Effector memory CD4-positive, alpha-beta T cell (primary cell): ENCODE measurements at places on chromosomes 6 and 20.

DNA sequence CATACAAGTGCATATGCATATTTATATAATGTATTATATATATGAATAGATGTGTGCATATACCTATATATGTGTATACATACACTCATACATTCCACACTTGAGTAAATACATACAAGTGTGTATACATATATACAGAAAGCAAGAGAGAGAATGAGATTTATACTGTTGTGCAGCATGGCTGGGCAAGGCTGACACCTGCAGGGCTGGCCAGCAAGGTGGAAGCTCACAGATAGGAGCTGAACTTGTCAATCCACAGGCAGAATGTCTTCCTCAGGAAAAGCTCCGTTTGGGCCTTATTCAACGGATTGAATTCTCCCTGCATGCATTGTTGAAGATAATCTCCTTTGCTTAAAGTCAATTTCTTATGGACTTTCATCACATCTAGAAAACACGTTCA lies 256.7 kb downstream of the ZNF217 start:
- no peak for DNase-seq

GRCh38 chr6:156699017-156699421 lies 78.2 kb upstream of the ARID1B start:
- DNase-seq: no peak

- DNase-seq: no peak
These were observed 21.2 kb downstream of the TFAP2A start for GRCh38 chr6:10393544-10394225.

DNA sequence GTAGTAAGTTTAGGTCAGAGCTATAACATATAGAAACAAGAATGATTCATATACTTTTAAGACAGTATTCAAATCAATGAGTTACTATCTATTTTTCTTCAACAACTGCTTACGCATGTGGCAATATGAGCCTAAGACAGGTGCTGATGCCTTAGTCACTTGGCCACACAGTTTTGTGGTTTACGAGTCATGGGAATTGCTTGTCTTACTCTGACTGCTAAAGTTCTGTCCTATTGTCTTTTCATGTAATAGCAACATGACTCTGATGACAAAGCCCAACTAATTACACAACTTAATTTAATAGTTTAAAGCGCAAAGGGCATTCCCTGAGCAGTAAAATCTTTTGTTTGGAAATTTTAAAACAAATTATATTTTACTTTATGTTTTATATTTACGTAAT lies 159.3 kb upstream of the CENPW start:
- no peak for DNase-seq

DNA sequence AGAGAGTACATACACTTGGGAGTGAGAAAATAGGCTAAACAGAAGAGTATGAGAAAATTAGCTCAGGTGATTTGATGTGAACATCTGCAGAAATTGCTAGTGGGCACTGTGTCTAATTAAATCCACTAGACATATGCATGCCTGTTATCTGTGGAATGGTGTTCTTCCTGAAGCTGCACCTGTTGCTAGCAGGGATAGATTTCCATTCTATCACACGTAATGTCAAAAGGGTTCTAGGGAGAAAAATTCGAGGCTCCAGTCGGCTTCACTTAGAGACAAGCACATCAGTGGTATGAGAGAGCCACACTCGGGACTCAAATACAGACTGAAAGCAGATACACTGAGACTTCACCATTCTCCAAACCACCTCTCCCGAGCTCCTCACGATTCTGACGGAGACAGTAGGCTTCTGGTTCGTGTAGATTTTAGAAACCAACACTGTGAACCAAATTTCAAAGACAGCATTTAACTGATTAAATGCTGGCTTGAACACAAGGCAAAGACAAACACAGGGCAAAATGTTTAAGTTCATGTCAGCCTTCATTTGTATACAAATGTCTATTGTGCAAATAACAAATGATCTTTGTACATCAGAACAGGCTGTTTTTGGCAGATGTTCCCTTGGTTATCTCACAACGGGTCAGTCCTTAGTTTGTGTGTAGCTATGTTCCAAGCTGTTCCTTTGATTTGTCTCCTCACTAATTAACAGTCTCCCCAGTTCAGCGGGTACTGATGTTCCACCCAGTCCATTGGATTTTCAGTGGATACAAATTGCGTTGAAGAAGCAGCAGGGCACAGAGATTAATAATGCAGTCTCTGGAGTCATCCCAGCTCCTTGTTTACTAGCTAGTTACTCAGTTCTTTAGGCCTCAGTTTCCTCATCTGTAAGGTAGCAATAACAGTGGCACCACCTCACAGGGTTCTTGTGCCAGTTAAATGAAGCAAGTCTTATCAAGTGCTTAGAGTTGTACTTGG lies 131.0 kb upstream of the IFNGR1 start:
- DNase-seq: no peak

DNA sequence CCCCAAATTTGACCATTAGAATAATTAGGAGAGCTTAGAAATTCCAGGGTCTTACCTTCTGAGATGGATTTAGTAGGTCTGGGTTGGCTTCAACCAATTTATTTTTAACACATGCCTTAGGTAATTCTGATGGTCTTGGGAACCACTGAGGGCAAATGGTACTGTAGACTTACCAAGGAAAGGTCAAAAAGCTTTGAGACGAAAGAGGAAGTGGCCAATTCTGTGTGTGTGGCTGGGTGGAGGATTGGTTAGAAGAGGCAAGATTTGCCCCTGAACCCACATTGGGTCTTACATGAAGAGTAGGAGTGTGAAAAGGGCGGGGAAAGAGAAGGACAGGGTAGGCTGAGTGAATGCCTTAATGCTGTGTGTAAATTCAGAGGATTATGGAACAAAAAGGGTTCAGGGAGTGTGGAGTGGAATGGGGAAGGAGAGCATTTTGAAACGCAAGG lies 2.7 kb downstream of the ITCH start:
- DNase-seq: no peak

DNA sequence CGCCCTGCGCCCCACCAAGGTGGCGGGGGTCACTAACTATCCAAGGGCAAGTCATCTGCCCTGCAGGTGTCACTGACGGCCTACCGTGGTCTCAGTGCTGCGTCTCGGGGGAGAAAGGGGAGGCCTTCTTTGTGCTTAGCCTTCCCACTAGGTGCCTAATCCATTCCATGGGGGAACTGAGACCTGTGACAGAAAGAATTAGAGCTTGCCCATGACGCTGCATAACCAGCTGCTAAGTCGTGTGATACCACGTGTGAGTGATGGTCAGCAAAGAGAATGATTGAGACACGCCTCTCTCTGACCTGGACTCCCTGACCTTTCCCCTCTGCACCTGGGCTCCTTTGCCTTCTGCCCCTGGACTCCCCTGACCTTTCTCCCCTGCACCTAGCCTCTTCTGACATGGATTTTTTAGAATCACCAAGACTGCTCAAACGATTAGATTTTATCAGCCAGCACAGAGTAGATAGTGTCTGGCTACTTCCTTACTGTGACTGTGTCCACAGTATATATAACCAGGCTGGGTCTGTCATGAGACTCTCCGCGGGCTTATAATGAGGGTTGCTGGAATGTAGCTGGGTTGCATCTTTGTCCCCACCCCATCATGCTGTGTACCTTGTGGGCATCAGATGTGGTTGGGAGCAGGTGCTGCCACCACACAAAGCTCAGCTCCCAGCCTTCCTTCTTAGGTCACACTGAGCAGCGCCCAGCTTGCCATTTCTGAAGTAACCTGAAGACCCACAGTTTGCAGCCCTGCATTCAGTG lies 140.6 kb downstream of the TMEM242 start:
- no peak for DNase-seq

DNA sequence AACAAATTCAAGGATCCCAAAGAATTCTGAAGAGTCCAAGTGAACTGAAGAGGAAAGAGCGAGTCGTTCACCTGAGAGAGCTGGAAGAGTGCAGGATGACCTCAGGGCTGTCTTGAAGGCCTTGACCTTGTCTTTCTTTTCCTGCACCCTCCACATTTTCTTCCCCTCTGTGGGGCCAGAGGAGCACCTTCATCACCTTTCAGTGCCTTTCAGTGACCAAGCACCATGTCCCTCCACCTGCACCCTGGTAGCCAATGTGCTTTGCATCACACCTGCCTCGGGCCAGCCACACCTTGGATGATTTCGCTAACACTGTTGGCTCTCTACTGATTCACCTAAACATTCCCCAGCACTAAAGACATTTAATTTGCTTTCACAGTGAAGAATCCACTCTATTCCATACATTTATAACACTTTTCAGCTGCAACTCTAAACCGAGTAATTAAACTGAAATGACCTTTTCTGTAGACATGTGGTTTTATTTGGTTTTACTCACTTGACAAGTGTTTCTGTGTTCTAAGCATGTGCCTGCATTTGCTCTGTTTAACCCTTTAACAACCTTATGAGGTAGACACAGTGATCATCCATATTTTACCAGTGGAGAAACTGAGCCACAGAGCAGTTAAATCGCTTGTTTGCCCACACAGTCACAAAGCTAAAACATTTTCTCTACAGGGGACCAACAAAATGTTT lies 121.3 kb upstream of the CST7 start:
- no peak for DNase-seq

DNA sequence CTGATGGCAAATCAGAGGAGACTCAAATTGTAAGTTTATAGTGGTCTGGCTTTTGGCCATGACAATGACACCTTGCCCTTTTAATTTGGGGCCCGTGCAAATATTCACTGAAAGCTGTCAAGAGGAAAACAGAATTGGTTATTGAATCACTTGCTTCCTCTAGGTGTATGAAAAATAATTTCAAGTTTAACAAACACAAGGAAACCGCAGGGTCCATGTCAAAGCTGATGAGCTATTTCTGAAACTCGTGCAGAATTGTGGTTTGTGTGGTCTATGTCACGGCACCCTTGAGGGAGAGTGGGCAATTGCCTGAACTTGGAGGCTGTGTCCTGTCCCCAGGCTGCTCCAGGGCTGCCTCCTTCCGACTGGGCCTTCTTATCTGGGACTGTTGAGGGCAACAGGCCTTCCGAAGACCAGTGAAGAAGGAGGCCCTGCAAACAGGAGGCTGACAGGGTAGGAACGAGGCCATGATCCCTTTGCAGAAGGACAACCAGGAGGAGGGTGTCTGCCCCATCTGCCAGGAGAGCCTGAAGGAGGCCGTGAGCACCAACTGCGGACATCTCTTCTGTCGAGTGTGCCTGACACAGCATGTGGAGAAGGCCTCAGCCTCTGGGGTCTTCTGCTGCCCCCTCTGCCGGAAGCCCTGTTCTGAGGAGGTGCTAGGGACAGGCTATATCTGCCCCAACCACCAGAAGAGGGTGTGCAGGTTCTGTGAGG lies 788 bp downstream of the TRIM40 start:
- no peak for DNase-seq

DNA sequence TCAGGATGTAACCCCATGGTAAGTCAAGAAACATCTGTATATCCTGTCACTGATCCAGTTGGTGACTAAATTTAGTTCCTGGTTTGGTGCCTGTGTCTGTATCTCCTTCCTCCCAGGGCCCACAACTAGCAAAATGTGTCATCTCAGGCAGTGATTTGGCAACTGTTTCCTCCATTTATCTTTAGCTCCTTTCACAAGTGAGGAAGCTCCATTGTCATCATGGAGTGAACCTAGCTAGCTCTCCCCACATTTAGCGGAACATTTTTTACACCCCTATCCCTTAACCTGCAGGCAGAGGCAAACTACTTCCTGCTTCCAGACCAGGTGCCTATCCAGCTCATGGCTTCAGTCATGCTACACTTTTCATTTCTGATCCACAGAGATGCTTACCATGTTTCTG lies 99.5 kb downstream of the IPCEF1 start:
- DNase-seq: no peak

GRCh38 chr6:16244869-16245451 lies 6.6 kb downstream of the GMPR start:
- DNase-seq: no peak

DNA sequence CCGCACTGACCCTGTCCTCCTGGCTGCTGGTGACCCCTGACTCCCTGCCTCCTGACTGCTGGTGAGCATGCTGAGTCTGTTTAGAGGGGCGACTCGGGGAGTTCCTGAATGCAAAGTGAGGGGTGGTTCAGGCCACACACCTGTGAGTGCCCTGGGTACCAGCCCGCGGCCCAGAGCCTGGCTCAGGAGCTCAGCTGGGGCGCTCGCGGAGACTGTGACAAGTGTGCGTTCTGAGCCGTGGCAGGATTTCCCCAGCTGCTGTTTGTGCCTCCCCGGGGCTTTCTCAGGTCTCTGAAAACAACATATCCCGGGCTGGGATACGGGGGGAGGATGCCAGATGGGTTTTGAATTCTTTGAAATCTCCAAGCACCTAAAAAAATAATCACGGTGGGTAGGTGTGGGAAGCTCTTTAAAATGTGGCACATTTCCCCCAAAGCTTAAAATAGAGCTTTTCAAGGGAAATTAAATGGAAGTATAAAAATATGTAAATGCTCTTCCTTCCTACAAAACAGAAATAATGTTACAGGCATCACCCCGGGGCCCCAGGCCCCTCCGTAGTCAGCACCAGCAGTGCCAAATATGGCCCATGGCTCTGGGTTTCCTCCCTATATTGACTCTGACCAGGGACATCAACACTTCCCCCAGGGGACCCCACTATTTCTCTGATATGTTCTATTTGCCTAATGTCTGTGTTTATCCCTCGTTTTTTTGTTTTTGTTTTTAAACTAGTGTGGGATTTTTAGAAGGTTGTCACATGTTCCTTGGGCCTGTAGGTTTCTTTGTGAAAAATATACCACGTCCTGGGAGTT lies 49.9 kb upstream of the TAGAP start:
- DNase-seq: no peak

DNA sequence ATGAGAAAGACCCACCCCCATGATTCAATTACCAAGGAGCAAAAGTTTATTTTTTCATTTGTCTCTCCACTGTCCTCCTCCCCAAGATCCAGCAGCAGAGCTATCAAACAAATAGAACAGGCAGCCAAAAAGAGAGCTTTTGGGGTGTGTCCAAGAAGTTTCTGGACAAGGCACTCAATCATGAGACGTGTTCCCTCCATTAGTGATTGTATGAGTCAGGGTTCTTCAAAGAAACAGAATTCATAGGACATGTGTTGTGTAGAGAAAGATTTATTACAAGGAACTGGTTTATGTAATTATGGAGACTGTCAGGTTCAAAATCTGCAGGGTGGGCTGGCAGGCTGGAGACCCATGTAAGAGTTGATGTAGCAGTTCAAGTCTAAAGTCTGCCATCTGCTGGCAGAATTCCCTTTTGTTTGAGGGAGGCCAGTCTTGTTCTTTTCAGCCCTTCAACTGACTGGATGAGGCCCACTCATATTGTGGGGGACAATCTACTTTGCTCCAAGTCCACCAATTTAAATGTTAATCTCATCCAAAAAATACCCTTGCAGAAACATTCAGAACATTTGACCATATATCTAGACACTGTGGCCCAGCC lies 248.1 kb upstream of the OPRM1 start:
- no peak for DNase-seq

DNA sequence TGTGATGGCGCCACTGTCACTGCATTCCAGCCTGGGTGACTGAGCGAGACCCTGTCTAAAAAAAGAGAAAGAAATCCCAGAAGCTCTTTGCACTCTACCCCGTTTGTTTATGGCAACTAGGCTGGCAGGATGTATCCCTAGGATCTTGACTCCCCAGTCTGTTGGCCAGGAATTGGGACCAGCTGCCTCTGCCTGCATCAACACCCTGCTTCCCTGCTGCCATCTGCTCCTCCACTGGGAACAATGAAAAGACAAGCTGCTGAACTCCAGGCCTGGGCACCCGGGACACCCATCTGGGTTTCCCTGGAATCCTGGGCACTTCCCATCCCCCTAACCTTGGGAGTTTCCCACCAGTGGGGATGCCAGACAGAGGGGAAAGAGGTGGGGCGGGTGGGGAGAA lies 64.9 kb downstream of the CPNE5 start:
- no peak for DNase-seq

GRCh38 chr6:39861663-39862062 lies 69.5 kb downstream of the DAAM2 start:
- DNase-seq: no peak
